ENCODE measurements at places on chromosomes 5 and 9. TPM values are rescaled to one million over a fixed set of nuclear protein-coding genes. Genes with fewer than 3 reads are reported as not detected.

- peak; percentile 92 for DNase-seq
Observed at GRCh38 chr5:142874540-142874939, 104.4 kb downstream of the ARHGAP26 start.

- DNase-seq, result no peak
Observed at GRCh38 chr5:138159666-138160065, 18.8 kb downstream of the BRD8 start.

- no peak for DNase-seq
Observed at GRCh38 chr5:161190086-161190485, 338.1 kb upstream of the ATP10B start.

- no peak for DNase-seq
Observed at GRCh38 chr5:172605466-172605865, 35.6 kb upstream of the NEURL1B start.

GRCh38 chr5:5481206-5481605 lies 58.7 kb downstream of the ICE1 start:
- DNase-seq, result no peak

DNA sequence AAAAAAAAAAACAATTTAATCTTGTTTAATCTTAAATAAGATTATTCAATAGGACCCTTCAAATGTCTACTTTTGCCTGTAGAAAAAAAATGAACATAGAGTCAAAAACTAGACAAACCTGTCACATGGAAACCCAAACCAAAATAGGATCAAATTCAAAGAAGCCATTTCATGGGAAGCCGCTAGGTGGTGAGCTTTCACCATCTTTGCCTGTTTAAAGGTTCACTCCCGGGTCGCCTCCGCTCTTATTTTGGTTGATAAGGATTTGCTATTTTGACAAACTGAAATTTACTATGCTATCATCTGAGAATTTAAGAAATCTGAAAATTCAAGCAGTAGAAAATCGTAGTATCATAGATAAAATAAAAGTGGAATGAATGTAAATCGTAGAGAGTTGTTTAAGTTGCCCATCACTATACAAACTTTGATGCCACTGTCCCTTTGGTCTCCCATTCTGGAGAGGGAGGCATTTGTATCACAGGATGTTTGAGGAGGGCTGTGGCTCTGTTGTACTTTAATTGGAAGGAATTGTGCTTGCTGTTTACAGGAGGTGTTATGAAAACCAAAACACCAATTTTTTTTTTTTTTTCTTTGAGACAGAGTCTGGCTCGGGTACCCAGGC lies 43.5 kb upstream of the DNAH5 start:
- DNase-seq, result peak; percentile 83

Gene NKD2
- total RNA-seq, result 0.17 TPM

Gene NUTM2G
- total RNA-seq, result not detected

- no peak for DNase-seq
Observed at GRCh38 chr5:62718324-62718723, 139.7 kb downstream of the LRRC70 start.

GRCh38 chr9:105053209-105053652 lies 125.3 kb upstream of the ABCA1 start:
- peak; percentile 87 for DNase-seq

- no peak for DNase-seq
Observed at GRCh38 chr5:15803280-15803679, 303.3 kb downstream of the FBXL7 start.

GRCh38 chr9:16744394-16744793 lies 126.1 kb downstream of the BNC2 start:
- DNase-seq, result peak; percentile 9

- no peak for DNase-seq
Observed at GRCh38 chr5:40436535-40437237, 243.0 kb upstream of the PTGER4 start.

- DNase-seq, result peak; percentile 25
Observed at GRCh38 chr5:67255881-67256280, 59.3 kb upstream of the CD180 start.

DNA sequence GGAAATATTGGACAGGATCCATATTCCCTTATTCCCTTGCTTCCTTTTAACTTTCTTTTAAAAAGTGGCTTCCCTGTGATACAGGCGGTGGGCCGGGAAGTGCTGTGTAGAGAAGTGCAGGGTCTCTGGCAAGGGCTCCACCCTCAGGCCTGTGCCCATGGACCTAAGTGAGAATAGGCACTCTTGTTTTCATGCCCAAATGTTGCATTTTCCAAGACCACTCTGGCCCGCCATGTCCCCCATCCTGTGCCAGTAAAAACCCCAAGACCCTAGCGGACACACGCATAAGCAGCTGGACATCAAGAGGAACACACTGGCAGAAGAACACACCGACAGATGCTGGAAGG lies 193.4 kb downstream of the FBXL7 start:
- no peak for DNase-seq

DNA sequence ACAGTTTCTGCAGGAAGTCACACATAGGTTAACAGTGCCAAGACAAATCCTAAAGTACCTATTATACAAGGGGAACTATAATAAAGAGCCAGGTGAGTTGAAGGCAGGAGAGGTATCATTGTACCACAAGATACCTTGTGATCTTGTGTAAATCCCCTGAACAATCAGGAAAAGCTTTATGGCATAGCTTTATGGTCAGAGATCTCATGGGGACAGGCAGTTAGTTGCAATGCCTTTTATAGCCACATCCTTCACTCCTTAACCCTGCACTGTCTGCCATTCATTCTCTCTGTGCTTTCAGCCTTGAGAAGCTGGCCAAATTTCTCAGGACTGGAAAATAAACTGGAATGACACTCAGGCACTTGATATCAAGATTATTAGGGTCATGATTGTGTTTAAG lies 97.0 kb downstream of the GHR start:
- no peak for DNase-seq

DNA sequence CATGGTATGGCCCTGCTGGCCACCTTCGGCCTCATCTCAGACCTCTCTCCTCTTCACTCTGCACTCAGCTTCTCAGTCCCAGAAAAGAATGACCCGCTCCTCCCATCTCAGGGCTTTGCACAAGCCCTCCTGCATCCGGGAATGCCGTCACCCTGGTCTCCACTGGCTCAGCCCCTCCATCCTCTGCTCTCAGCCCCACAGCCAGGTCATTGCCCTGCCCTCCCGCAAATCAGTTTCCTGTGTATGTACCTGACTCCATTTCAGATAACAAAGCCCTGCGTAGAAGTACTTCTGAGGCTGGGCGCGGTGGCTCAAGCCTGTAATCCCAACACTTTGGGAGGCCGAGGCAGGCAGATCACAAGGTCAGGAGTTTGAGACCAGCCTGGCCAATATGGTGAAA lies 28.9 kb upstream of the EEIG1 start:
- DNase-seq, result no peak

GRCh38 chr5:57171816-57172465 lies 1.9 kb upstream of the GPBP1 start:
- DNase-seq, result peak; percentile 43
